Activated effector memory CD4-positive, alpha-beta T cell treated with Interleukin-2 at 50 U/mL for 16 hours (primary cell): ENCODE measurements at places on chromosomes 6 and 20.

- no peak for DNase-seq
Measured at GRCh38 chr6:32459781-32460424, 20.2 kb downstream of the HLA-DRA start.

DNA sequence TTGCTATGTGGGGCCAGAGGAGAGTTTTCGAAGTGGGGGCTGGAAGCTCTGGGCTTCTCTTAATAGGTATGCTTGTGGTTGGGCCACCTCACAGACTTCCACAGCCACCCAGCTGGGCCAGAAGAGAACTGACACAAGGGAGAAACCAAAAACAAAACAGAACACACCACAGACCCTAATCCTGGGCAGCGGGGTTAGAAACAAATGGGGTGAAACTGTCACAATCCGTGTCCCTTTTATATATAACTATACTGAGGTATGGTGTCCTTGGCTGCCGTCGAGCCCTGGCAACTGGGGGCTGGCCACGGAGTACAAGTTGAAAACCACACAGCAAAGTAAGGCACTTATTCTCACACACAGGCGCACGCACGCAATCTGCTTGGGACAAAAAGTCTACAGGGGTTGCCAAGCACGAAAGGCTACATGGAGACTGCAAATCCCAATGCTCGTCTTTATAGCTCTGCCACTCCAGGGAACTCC, 78.3 kb downstream of the TRAM2 start:
- DNase-seq: no peak

DNA sequence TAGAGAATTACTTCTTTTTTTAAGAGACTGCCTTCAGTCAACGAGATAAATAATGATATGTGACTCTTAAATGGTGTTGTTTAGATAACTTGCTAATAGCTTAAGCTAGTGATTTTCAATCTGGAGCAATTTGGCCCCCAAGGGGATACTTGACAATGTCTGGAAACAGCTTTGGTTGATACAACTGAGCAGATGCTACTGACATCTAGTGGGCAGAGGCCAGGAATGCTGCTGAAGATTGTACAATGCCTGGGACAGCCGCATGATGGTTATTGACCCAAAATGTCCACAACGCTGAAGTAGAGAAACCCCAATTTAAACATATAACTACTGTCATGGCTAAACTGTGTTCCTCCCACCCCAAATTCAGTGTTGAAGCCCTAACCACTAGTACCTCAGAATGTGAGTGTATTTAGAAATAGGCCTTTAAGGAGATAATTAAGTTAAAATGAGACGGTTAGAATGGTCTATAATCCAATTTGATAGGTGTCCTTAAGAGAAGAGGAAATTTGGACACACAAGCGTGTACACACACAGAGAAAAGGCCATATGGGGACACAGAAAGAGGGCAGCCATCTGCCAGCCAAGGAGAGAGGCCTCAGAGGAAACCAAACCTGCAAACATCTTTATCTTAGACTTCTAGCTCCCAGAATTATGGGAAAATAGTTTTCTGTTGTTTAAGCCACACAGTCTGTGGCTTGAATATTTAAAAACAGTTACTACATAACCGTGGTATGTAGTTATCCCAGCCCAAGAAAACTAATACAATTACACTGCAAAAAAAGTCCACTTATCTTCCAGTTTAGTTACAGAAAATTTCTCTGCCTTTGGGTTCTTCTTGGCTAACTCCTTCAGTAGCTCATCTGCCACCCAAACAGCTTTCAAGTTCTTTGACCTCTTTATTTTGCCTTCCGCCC, 22.2 kb downstream of the RWDD2A start:
- DNase-seq: peak; percentile 16

DNA sequence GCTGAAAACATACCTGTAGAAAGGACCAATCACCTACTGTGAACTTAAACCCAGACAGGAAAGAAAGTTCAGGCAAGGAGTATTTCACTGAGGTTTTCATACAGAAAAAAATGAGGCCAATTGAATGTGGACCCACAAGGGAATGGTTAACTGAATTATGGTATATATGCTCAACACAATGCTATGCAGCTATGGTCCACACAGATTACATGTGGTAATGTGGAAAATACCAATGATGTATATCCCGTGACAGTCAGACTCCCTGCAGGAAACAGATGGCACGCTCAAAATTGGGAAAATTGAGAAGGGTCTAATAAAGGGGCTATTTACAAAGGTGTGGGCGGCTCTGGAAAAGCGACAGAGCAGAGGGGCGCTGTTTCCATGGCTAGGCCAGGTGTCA, 47.1 kb upstream of the PIM1 start:
- DNase-seq: no peak

GRCh38 chr6:33061987-33062386, 11.5 kb downstream of the HLA-DPA1 start:
- no peak for DNase-seq

GRCh38 chr6:17900011-17900410, 87.4 kb downstream of the KIF13A start:
- no peak for DNase-seq

DNA sequence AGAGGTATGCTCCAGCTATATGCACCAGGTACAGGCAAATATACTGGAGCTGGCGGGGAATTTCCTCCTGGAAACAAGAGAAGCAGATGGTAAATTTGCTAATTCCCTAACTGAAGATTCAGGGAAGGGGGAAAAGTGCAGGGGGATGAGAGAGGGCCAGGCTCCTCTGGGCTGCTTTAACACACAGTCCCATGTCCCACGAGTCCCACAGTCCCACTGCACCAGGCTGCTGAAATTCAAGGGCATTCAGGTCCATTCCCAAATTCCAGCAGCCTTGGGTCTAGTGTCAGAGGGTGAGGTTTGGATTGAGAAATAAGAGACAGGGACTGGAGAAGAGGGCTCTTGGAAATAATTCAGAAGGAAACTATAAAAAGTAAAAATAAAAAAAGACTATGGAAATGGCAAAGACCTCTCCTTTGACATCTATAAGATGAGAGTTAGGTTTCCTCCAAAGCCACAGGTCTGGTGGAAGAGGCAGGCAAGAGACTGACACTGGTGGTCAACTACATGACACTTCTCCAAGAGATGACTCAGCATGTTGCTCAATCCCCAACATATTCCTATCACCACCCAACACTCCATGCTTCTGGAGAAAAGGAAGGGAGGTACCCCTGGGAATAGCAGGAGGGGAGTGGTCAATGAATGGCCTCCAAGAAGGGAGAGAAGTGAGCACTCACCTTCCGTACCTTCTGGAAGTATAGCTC, 69.2 kb downstream of the TRAM2 start:
- DNase-seq: no peak

DNA sequence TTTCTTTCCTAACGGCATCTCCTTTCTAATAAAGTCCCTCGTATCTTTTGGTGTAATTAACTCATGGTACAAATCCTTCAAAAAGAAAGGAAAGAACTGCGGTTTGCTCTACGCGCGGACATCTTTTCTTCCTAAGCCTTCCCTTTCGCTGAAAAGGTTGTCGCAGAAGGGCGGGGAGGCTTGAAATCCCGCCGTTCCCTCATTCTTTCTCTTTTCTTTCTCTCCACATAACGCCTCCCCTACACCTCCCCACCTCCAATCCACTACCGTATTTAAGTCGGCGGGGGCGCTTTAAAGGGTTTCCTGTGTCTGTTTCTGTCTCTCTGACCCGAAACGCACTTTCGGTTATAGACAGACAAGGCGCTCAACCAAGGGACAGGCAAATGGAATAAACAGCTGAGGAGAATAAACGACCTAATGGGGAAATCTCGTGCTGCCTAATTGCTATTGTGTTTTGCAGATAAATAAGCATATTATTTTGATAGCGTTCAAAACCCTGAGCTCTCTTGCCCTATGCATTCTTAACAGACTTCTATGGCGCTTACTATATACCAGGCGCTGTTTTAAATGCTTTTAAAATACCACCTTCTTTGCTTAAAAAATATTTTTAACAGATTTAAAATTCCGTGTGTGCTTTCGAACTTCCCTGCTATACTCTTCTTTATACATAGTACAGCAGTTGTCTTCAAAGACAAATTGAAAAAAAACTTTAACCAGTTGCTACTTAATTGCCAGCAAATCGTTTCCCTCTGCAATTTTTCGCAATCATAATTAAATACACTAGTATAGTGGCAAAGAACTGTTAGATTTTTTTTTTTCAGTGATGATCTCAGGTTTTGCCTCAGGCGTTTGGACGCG, 2.5 kb upstream of the HEY2 start:
- peak; percentile 46 for DNase-seq

DNA sequence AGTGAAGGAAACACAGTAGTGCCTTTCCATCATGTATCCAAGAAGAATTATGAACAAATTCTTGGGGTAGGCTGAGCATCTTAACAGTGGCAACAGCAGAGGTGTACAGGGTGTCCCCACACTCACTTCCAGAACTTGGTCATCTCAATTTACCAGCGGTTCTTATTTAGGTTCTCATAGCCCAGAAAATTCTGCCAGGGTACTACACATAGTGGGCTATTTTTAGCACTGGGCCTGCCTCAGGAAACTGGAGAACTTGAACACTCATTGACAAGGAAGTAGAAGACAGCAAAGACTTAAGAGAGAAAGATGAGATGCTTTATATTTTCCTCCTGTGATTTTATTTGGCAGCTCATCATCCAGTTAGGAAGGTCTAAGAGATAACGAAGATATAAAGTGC, 71.8 kb upstream of the PHIP start:
- no peak for DNase-seq

DNA sequence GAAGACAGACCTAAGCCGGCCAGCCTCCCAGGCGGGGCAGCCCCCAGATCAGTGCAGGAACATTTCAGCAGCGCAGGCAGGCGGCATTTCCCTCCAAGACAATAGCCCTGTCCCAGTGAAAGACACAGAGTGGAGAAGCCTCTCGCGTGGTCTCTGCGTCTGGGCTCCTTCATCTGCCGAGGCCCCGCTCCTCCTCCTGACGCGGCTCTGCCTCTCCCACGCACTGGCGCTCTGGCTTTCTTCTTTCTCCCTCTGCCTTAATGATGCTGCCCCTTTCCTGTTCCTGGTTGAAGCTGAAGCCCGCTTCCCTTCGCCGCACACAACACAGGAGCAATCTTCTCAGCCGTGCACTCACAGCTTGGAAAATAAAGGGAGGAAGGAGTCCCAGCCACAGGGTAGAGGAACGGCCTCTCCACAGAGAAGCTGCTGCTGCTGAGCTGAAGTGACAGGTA, 347.5 kb downstream of the CDH4 start:
- no peak for DNase-seq

GRCh38 chr6:40336940-40337760, 250.0 kb downstream of the LRFN2 start:
- DNase-seq: no peak

DNA sequence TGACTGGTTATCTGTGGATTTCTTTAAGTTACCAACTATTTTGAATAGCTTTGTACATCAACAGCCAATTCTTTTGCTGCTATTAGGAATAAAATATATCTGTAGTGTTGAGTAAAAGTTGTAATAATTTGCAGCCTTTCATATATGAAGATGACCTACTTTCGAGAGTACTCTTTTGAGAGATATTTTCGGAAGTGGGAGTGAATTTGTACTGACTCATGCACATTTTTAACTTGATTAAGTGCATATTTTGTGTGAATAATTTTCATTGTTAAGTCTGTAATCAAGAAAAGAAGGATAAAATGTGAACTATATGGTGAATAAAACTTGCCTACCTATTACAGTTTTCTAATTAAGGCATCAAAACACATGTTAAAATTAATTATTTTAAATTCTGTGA, 51.9 kb downstream of the L3MBTL3 start:
- DNase-seq: no peak

DNA sequence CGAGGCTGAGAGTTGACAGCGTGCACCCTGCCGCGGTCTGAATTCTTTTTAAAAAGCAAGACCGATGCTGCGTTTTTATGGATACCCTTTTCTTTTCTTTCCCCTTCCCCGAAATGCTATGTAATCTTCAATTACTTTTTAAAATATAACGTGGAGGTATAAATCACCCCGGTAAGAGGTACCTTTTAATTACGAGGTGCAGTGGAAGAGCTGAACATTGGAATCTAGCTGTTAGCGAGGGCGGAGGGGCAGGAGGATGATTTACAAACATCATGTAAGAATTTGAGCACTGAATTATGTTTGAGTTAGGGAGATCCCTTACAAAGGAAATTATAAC, 1.2 kb downstream of the EYA2 start:
- no peak for DNase-seq

DNA sequence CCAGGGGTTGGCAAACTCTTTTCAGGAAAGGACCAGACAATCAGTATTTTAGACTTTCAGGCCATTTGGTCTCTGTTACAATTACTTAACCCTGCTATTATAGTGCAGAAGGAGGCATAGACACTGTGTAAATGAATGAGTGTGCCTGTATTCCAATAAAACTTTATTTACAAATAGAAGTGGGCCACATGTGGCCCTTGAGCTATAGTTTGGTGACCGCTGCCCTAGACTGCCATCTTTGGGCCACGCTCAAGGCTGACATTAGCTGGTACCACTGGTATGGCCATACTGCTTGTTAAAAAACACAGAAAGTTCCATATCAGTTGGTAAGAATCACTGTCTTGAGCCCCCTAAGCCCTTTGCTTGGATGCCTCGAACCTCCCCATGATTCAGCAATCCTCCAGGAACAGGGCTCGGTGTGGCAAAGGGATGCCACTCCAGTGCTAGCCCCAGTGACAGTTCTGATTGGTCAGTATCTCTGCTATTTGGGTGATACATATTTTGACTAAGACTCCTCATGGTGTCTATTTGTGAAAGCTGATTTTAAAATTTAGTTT, 23.3 kb upstream of the SNRNP48 start:
- no peak for DNase-seq

DNA sequence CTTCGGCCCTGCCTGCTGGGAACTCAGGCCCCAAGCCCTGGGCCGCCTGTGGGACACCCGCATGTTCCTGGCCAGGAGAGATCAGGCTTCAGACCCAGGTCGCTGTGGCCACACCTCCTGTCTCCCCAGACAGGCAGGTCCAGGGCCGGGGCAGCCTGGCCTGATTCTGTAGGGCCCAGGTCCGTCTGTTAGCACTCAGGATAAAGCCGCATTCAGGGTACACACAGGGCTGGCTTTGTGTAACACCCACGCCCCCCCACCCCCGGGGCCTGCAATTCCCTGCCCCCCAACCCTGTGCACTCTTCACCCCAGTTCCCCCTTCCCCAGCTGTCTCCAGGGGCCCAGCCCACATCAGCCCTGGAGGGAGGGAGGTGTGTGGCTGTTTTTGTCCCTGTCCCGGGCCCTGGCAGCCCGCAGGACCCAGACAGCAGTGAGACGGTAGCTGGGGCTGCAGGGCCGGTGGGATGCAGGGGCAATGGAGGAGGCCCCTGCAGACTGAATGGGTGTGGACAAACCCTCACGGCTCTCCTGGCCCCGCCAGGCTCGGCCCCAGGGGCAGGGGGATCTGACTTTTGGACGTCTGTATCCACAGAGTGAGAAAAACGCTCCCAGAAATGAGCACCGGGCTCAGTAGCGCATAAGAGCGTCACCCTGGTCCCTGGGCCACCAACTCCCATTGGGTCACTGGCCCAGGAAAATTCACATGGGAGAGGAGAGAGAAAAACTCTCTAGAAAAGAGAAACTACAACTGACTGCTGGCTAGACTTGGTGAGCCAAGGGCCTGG, 42.4 kb upstream of the ZBP1 start:
- DNase-seq: no peak

- DNase-seq: no peak
Measured at GRCh38 chr6:96907498-96907897, 9.8 kb upstream of the NDUFAF4 start.
